Purkinje cell (primary cell): ENCODE measurements at places on chromosomes 2 and 18. TPM values are rescaled to one million over a fixed set of nuclear protein-coding genes. Genes with fewer than 3 reads are reported as not detected.

The CWC22 gene
- 10.0 and 14.4 TPM in 2 replicates for polyA plus RNA-seq

The L3MBTL4 gene
- polyA plus RNA-seq = 0.31 TPM in 1 of 2 replicates, not detected in the other

The LHCGR gene
- polyA plus RNA-seq = not detected in 2 replicates

The SEPTIN10 gene
- 3.0 and 3.2 TPM in 2 replicates for polyA plus RNA-seq

The EGR4 gene
- polyA plus RNA-seq = 0.99 TPM in 1 of 2 replicates, not detected in the other

The HOXD9 gene
- polyA plus RNA-seq = not detected in 2 replicates

The B3GNT7 gene
- not detected in 2 replicates for polyA plus RNA-seq

The XIRP2 gene
- not detected in 2 replicates for polyA plus RNA-seq

The UGT1A9 gene
- polyA plus RNA-seq = not detected in 2 replicates

The CHRNG gene
- polyA plus RNA-seq = not detected in 2 replicates

The FBLN7 gene
- 6.8 and 8.9 TPM in 2 replicates for polyA plus RNA-seq

The ESPNL gene
- not detected in 2 replicates for polyA plus RNA-seq

The ZNF142 gene
- polyA plus RNA-seq = 2.4 and 2.9 TPM in 2 replicates

The REG3G gene
- not detected in 2 replicates for polyA plus RNA-seq

The ANKAR gene
- 1.5 and 4.1 TPM in 2 replicates for polyA plus RNA-seq

The PARD3B gene
- polyA plus RNA-seq = 1.6 and 2.1 TPM in 2 replicates

The POU3F3 gene
- 2.3 and 2.8 TPM in 2 replicates for polyA plus RNA-seq

The CMPK2 gene
- polyA plus RNA-seq = not detected in 2 replicates

The SP100 gene
- polyA plus RNA-seq = 0.05 TPM in 1 of 2 replicates, not detected in the other

The EFR3B gene
- polyA plus RNA-seq = 2.7 and 4.0 TPM in 2 replicates

The RUFY4 gene
- not detected in 2 replicates for polyA plus RNA-seq

The MORN2 gene
- polyA plus RNA-seq = 448 and 577 TPM in 2 replicates

The PROM2 gene
- not detected in 2 replicates for polyA plus RNA-seq

The KLHL41 gene
- polyA plus RNA-seq = 0.36 and 2.1 TPM in 2 replicates

The ABCB11 gene
- 0.03 TPM in 1 of 2 replicates, not detected in the other for polyA plus RNA-seq

The REG1B gene
- not detected in 2 replicates for polyA plus RNA-seq

The MYO3B gene
- polyA plus RNA-seq = not detected in 2 replicates

The TBR1 gene
- 16.6 TPM in 1 of 2 replicates, not detected in the other for polyA plus RNA-seq

The RAPGEF4 gene
- 28.4 and 37.7 TPM in 2 replicates for polyA plus RNA-seq

The INHBB gene
- 5.3 and 8.0 TPM in 2 replicates for polyA plus RNA-seq

The ALPP gene
- not detected in 2 replicates for polyA plus RNA-seq

The ACTG2 gene
- not detected in 2 replicates for polyA plus RNA-seq
